ENCODE measurements at places on chromosomes 12 and 14.

DNA sequence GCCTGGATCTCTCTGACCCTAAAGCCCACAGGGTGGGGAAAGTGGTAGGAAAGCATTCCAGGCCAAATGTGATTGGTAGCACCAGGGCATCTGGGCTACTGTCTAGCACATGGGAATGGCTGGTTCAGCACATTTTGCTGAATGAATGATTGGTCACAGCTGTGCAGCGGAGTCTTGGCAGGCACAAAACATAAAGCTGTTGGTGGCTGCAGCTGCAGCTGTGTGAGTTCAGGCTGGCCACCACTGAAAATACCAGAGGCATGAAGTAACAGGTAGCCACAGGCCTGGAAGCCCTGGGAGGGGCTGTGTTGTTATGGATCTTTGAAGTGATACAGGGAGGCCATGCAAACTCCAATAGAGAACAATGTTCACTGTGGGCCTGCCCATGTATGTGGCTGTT, 72.7 kb downstream of the MYRFL start:
- DNase-seq: no peak

- no peak for DNase-seq
These were observed 798 bp upstream of the RASAL1 start for GRCh38 chr12:113136128-113136989.

GRCh38 chr12:54373649-54374561, 9.6 kb upstream of the GPR84 start:
- no peak for DNase-seq

DNA sequence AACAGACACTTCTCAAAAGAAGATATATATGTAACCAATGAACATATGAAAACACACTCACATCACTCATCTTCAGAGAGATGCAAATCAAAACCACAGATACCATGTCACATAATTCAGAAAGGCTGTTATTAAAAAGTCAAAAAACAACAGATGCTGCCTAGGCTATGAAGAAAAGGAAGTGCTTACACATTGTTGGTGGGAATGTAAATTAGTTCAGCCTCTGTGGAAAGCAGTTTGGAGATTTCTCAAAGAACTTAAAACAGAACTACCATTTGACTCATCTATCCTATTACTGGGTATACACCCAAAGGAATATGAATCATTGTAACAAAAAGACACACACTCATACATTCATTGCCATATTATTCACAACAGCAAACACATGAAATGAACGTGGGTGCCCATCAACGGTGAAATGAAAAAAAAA, 35.1 kb downstream of the EIF2S3B start:
- DNase-seq: no peak

DNA sequence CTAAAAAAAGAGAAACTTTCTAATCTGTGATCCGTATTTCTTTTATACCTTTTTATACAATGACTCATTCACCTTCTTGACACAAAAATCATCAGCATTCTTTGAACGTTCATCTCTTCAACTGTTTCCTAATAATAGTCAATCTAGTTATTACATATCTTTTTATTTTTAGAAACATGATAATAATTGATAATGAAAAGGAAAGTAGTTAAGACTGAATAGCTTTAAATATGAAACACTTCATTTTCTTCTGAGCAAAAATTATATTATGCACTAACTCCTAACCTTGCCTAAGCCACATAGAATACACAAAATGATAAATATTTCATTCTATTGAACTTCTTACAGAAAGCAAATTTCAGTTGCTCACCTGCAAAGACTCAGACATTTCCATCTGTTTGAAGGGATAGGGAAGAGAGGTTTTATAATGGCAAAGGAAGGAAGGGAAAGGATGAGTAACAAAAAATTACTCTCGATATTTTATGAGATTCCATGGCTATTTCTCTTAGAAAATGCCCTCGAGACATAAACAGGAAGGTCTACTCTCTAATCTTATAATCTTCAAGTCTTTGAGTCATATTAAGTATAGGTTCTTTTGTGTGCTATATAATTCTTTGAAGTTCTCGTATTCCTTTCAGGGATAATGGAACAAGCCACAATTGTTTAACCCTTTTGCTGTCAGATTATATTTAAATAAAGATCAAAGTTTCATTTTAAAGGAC, 7.5 kb upstream of the KLHL42 start:
- no peak for DNase-seq

DNA sequence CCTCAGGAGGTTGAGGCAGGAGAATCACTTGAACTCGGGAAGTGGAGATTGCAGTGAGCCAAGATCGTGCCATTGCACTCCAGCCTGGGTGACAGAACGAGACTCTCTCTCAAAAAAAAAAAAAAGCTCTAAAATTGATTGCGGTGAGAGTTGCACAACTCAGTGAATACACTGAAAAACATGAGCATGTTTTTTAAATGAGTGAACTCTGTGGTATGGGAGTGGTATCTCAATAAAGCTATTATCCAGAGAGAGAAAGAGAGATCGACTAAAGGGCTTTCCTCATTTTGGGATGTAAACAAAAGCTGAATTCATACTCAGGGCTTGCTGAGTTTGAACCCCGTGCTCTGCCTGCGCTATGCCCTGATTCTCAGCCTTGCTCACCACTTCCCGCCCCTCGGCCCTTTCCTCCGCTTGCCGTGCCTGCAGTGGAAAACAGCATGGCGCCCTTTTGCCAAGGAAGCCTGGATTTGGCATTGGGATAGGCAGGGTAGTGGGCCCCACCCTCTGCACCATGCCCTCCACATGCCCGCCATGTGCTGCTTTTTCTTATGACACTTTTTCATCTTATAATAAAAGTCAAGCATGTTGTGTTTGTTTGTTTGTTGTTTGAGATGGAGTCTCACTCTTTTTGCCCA, 102.5 kb downstream of the LGMN start:
- no peak for DNase-seq

GRCh38 chr12:90679674-90680073, 275.3 kb downstream of the CCER1 start:
- no peak for DNase-seq

DNA sequence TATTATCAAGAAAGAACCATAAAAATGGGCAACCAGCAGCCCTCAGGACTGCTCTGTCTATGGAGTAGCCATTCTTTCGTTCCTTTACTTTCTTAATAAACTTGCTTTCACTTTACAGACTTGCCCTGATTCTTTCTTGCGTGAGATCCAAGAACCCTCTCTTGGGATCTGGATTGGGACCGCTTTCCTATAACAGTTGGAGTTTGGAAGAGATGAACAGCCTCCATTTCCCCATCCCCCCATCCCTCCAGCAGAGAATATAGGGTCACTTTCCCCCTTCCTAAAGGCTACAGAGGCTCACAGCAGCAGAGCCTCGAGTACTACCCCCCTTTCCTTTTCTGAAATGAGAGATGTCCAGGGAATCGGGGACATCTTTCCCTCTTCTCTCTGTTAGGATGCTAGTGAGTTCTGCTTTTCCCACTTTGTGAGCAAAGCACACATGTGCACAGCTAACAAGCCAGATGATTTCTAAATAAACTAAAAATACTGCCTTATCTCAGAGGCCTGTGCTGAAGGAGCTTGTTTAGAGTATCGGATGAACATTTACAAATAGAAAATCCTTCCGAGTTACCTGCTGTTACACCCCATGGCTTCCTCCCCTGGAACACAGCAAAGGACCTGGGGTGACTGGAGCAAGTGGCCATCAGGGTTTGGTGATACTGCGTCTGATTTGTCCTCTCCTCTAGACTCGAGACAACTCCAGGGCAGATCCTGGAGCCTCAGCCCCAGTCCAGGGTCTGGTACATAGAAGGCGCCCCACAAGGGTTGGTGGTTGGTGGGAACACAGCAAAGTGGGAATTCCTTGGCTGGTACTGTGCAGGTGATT, 144.2 kb downstream of the SLC38A6 start:
- no peak for DNase-seq

DNA sequence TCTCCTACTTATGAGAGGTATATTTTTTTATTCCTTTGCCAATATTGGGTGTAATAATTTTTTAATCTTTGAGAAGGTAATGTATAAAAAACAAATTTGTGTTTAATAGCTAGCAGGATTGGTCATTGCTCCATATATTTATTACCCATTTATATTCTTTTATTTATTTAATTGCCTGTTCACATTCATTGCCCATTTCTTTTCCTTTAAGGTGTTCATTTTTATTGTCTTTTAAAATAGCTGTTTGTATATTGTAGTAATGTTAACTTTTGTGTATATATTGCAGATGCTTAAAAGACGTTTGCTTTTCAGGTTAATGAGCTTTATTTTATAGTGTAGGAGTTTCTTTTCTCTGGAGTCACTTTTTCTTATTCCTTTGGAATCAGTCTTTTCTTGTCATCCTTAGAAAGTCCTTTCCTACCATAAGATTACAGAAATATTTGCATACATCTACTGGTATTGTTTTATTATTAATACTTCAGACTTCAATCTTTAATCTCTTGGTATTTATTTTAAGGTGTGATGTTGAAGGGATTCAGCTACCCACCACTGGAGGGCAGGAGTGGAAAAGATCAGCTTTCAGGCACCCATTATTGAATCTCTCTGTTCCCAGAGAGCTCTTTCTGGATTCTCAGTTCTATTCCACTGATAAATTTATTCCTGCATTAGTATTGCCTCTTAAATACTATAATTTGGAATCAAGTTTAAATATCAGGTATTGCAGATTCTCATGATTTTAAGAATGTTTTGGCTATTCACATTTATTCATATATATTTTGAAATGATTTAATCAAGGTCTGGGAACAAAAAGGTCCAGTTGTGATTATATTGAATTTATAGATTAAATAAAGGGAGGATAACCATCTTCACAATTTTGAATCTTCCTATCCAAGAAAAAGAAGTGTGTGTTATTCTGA, 17.3 kb downstream of the PPM1A start:
- no peak for DNase-seq

DNA sequence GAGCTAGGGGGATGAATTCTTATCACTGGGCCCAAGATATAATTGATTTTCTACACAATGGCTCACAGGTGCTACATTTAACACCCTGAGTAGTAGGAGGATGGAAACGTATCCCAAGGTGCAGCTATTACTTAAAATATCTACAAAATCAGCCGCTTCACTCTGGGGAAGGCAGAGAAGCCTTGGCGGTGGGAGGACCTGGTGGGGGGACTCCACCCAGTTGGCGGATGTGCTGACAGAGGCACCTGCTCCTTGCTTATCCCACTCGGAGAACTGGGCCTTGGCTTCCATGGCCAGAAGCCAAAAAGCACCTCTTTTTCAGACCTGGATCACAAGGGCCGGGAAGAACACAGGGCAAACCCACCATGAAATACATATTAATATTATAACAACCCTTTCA, 106.3 kb downstream of the OTX2 start:
- no peak for DNase-seq

DNA sequence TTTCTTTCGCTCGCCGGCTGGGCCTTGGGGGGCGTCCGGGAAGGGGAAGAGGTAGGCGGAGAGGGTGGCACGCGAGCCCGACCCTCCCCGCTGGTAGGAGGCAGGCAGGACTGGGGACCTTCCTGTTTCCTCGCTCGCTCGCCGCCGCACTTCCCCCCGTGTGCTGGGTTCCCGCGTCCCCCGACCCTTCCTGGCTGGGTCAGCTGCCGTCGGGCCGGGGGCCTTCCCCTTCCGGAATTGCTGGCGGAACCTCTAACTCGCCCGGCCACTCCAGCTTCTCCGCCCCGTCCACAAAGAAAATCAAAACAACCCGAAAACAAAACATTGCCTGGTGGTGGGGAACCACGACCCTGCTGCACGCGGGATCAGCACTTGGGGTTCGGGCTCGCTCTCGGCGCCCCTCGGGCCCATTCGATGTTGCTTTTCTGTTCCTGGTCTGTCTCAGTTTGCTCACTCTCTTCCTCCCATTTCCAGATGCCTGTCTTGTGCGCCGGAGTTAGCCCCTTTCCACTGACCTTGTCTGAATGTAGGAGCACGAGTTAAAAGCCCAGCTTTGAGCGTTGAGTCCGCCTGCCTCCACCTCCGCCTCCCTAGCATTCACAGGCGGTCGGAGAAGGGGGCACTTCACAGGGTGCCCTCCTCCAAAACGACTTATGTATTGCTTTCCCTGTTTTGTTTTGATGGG, 581 bp downstream of the PAPOLA start:
- peak; percentile 2 for DNase-seq
